ENCODE measurements at places on chromosomes 11 and 22.

GRCh38 chr11:1242289-1242688, 19.4 kb downstream of the MUC5B start:
- DNase-seq = no peak

DNA sequence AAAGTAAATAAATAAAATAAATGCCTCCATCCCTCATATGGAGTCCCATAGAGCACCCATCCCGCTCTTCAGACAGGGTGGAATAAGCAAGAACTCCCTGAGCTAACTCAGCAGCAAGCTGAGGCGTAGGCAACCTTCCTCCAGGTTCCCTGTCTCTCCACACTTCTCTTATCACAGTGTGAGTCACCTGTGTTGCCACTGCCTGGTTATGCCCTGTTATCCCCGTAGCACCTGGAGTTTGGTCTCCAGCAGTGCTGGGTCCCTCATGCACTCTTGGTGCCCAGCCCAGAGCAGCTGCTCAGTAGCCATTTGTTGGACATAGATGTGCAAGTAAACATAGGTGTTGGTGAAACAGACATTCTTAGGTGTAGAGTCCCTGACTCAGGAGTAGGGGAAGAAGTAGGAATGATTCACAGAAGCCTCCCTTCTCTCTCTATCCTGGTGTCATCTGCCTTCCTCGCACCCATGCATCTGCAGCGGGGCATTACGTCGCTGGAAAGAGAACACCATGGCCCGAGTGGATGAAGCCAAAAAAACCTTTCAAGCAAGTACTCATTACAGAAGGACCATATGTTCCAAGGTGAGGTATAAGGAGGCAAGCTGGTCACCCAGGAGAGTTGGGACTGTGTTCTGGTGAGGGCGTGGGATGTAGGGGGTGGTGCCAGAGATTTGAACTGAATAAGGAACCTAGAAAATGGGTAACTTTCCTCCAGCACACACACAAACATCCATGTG, 56.0 kb downstream of the PISD start:
- no peak for DNase-seq

DNA sequence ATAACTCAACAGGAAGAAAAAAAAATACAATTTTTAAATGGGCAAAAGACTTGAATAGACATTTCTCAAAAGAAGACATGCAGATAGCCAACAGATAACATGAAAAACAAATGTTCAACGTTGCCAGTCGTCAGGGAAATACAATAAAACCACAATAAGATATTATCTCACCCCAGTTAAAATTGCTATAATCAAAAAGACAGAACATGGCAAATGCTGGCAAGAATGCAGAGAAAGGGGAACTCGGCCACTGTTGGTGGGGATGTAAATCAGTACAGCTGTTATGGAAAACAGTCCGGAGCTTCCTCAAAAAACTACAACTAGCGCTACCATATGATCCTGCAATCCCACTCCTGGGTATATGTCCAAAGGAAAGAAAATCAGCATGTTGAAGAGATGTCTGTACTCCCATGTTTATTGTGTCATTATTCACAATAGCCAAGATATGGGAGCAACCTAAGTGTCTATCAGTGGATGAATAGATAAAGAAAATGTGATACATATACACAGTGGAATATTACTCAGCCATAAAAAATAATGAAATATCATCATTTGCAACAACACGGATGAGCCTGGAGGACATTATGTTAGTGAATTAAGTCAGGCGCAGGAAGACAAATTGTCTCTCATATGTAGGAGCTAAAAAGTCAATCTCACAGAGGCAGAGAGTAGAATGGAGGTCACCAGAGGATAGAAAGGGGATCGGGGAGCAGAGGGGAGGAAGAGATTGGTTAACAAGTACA, 12.2 kb upstream of the CYTH4 start:
- peak; percentile 39 for DNase-seq

- DNase-seq = no peak
Measured at GRCh38 chr11:133945087-133945974, 11.4 kb downstream of the IGSF9B start.

- no peak for DNase-seq
Measured at GRCh38 chr11:123209591-123209990, 14.5 kb upstream of the CLMP start.

DNA sequence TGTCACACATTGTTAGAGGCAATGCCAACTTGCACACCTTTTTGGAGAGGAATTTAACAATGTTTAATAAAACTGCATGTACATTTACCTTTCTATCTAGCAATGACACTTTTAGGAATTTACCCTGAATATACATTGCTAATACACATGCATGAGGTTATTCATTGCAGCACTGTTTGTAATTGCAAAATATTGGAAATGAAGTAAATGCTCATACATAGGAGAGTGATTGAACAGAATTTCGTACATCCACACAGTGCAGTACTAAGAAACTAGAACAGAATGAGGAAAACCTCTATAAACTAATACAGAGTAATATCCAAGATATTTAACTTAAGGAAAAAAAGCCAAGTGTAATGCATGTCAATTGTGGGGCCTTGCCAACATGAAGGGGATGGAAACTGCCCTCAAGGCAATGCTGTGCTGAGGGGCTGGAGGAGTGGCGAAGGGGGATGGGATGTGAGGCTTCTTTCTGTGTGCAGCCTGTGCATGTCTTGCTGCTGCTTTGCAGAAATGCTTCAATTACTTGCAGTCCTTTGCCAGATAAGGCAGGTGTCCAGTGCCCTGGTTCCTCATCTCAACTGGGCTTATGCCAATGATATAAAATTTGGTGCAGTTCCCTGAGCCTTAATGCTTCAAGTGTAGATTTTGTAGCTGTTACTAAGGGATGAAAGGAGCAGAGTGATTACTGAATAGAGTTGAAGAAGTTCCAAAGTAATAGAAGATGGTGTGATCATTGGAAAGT, 96.1 kb downstream of the GRIA4 start:
- no peak for DNase-seq

- DNase-seq = no peak
Measured at GRCh38 chr22:23237841-23238240, 57.5 kb downstream of the BCR start.

GRCh38 chr22:38317995-38318715, 922 bp upstream of the CSNK1E start:
- DNase-seq = peak; percentile 47

GRCh38 chr11:7524462-7525235, 10.8 kb downstream of the PPFIBP2 start:
- DNase-seq = peak; percentile 90

GRCh38 chr11:1496091-1496760, 9.6 kb upstream of the MOB2 start:
- no peak for DNase-seq

- DNase-seq = peak; percentile 88
Measured at GRCh38 chr11:65551572-65552387, 6.4 kb downstream of the LTBP3 start.

- DNase-seq = peak; percentile 71
Measured at GRCh38 chr11:32231909-32232493, 141.1 kb downstream of the RCN1 start.

DNA sequence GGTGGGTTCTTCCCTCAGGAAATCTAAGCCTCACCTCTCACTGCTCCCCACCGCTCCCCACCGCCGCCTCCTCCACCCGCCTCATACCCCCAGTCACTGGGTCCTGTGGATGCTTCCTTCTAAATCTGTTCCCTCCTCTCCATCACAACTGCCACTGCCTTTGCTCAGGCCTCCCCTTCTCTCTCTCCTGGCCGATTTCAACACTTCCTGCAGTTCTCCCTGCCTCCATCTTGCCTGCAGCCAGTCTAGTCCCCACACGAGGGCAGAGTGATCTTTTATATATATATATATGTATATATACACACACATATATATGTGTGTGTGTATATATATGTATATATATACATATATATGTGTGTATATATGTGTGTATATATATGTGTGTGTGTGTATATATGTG, 27.8 kb downstream of the CREB3L1 start:
- peak; percentile 41 for DNase-seq

GRCh38 chr11:72908032-72908676, 93.9 kb downstream of the ATG16L2 start:
- DNase-seq = peak; percentile 77

- DNase-seq = no peak
Measured at GRCh38 chr11:78470861-78471442, 53.3 kb upstream of the GAB2 start.

GRCh38 chr22:48372390-48372789, 1455.3 kb downstream of the BRD1 start:
- DNase-seq = no peak

DNA sequence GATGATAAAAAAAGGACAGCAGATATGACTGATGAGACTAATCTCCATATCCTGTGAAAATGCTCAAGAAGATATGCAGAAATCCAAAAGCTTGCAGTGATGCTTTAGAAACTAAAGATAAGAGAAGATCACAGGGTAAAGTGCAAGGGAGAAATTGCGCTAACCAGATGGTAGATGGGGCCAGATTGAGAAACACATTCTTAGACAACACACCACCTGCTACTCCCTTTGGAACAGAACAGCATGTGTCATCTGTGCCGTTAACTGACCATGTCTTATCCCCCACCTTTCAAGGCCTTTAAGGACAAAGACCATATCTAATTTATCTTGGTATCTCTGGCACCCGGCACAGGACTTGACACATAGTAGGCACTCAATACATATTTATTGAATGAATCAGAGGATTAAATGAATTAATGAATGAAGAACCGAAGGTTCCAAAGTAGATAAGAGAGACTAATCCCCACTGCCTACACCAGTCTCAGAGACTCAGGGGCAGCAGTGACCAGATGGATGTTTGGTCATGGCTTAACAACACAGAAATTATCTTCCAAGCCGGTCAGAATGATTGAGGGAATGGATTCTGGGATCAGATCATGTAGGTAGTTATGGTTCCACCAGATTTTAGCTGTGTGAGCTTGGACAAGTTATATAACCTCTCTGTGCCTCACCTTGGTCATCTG, 12.3 kb upstream of the P2RY2 start:
- DNase-seq = no peak

- no peak for DNase-seq
Measured at GRCh38 chr11:88447281-88447680, 109.7 kb upstream of the CTSC start.

DNA sequence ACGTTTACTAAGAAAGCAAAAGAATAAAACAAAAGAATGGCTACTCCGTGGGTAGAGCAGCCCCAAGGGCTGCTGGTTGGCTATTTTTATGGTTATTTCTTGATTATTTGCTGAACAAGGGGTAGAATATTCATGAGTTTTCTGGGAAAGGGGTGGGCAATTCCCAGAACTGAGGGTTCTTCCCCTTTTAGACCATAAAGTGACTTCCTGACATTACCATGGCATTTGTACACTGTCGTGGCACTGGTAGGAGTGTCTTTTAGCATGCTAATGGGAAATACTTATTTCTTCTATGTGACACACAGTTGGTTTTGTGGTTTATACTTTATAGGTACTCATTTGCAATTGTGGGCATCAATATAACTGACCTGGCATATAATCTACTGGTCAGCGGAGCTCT, 56.3 kb downstream of the SLN start:
- DNase-seq = no peak

DNA sequence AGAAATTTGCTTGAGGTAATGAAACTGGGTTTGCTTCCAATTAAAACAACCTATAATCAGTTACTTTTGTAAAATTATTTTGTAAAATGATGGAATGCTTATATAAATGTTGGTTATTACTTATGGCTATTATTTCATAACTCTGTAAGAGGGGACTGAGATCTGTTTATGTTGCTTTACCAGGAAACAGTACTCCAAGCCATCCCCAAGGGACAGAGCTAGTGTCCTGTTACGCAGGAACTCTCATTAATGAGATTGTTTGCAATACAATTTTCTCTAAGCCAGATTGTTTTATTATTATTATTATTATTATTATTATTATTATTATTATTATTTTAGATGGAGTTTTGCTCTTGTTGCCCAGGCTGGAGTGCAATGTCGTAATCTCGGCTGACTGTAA, 2.3 kb upstream of the NOX4 start:
- DNase-seq = peak; percentile 14
